Sigmoid colon (tissue), 7 donors: ENCODE measurements at places on chromosomes 6 and 20. TPM values are rescaled to one million over a fixed set of nuclear protein-coding genes. Genes with fewer than 3 reads are reported as not detected.

SAMD3 gene
- total RNA-seq = not detected

- no peak for DNase-seq
These were observed 149.9 kb downstream of the MYB start for GRCh38 chr6:135331002-135331401.

CCN6 gene
- total RNA-seq = not detected

DNA sequence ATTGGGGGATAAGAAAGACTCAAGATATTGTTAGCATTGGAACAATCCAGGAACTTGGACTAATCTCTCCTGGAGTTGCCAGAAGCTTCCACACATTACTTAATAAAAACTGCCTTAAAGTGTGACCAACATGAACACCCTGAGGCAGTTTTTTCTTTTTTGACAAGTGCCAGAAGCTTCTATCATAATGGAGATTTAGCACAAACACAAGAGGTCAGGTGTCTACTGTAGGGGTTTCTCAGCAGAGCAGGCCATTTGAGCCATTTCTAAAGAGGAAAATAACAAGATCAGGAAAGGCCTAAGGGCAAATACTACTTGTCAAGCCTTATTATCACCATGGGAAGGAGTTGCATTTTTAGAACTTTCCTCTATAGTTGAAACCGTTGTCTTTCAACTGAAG, 361.5 kb downstream of the EPM2A start:
- DNase-seq = no peak

- DNase-seq = no peak
These were observed 1.2 kb upstream of the CALHM6 start for GRCh38 chr6:116459927-116460326.

GRCh38 chr20:35059110-35059509, 33.5 kb downstream of the TRPC4AP start:
- no peak for DNase-seq

- peak; percentile 64 for DNase-seq
These were observed 15.6 kb upstream of the PRDM13 start for GRCh38 chr6:99590728-99591672.

- DNase-seq = no peak
These were observed 113.0 kb downstream of the MANEA start for GRCh38 chr6:95690328-95690727.

GRCh38 chr6:145489583-145489982, 245.7 kb downstream of the EPM2A start:
- DNase-seq = no peak

- DNase-seq = no peak
These were observed 69.7 kb upstream of the FAM83B start for GRCh38 chr6:54776891-54777290.

DNA sequence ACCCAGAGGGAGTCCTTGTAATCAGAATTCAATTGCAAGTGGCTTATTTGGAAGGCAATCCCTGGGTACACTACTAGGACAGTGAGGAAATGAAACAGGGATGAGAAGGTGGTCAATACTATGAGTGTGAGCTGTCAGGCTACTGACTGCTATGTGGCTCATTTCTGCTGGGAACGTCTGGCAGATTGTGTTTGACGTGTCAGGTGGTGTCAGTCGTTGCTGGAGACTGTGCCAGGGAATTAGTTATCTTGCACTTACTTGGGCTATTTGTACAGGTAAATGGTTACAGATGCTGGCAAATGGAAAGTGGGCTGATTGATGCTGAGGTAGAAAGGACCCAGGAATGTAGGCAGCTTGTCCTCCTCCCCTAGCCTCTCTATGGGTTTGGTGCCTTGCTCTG, 17.4 kb downstream of the CST4 start:
- no peak for DNase-seq

DNA sequence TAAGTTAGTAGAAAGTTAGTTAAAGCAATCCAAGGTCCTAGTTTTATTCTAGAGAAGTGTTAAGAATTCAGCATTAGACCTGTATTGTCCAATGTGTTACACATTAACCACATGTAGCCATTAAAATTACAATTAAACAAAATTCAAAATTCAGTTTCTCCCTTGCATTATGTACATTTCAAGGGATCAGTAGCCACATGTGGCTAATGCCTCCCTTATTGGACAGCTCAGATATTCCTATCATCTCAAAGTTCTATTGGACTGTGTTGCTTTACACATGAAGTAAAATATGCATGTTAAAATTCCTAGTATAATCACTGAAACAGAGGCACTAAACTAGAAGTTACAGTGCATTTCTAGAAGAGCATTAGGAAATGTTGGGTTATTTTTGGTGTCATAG, 107.2 kb upstream of the SCGN start:
- DNase-seq = no peak

PLTP gene
- total RNA-seq = 296 TPM

- no peak for DNase-seq
These were observed 42.7 kb upstream of the EZR start for GRCh38 chr6:158861686-158862381.

WFDC11 gene
- total RNA-seq = not detected

- no peak for DNase-seq
These were observed 56.1 kb downstream of the FILIP1 start for GRCh38 chr6:75437421-75437891.

PGC gene
- total RNA-seq = not detected

- no peak for DNase-seq
These were observed 414.3 kb downstream of the CDKAL1 start for GRCh38 chr6:20948556-20948955.

RBCK1 gene
- 77.5 TPM for total RNA-seq

NCR2 gene
- total RNA-seq = not detected

- DNase-seq = no peak
These were observed 226.0 kb upstream of the CDYL start for GRCh38 chr6:4550227-4550597.

DNA sequence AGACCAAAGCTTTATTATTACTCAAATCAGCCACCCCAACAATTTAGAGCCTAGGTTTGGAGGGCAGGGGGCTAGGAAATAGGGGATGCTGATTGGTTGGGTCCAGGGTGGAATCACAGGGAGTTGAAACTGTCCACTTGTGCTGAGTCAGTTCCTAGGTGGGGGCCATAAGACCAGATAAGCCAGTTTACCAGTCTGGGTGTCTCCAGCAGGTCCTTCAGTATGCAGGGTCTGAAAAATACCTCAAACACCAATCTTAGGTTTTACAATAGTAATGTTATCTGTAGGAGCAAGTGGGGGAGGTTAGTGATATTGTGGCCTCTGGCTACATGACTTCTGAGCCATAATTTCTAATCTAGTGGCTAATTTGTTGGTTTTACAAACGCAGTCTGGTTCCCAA, 63.2 kb downstream of the UBR2 start:
- no peak for DNase-seq

- peak; percentile 77 for DNase-seq
These were observed 70.2 kb upstream of the CD93 start for GRCh38 chr20:23156170-23156841.

NFS1 gene
- 30.1 TPM for total RNA-seq

DNA sequence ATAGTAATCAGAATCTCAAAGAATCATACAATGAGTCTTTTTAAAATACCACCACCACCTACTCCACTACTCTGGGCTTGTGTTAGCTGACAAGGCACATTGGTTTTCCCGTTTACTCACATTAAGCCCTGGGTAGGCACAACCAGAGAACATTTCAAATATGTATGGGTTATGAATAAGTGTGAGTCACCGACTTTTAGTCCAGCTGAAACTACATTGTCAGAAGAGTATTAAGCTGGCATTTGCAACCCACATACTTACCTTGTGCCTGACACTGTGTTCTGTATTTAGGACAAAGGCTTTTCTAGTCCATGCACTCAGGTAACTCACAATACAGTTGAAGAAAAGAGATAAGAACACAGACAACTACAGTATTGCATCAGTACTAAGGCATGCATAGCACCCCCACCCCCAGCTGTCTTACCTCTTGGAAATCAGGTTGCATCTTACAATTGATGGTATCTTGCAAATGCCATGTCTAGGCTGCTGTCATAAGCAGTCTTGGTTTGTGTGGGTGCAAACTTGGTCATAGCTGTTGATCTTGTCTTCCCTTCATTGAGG, 40.3 kb upstream of the AHI1 start:
- no peak for DNase-seq

DZANK1 gene
- total RNA-seq = 1.9 TPM

TRIM10 gene
- not detected for total RNA-seq

DNA sequence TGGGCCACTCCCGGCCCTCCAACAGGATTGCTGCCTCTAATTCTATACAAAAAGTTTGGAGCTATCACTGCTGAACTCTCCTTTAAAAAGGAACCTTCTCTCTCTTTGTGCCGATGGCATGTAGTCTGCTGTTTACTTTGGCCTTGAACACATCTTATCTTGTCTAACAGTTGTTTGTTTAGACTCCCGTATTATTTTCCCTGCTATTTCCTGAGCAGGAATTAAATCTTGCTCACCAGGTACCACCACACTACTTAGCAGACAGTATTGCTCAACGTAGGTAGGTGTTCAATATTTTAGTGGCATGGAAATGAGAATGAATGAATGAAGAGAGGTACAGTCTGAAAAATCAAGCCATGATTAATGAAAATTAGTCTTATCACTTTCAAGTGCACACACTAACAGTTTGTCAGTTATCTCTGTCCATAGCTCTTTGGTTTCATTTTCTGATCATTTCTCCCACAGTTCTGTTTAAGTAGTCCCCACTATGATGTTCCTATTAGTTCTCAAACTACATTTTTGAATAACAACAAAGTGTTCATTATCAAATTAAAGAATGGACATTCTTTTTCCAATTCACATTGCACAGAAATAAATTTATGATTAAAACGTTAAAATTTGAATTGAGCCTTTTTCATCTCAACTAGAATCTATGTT, 6.8 kb upstream of the HEY2 start:
- DNase-seq = no peak

- no peak for DNase-seq
These were observed 86.7 kb upstream of the KCNQ5 start for GRCh38 chr6:72535124-72535523.

LRFN2 gene
- total RNA-seq = 0.49 TPM

SASH1 gene
- total RNA-seq = 57.1 TPM

TSBP1 gene
- not detected for total RNA-seq

PTK6 gene
- total RNA-seq = not detected

DNA sequence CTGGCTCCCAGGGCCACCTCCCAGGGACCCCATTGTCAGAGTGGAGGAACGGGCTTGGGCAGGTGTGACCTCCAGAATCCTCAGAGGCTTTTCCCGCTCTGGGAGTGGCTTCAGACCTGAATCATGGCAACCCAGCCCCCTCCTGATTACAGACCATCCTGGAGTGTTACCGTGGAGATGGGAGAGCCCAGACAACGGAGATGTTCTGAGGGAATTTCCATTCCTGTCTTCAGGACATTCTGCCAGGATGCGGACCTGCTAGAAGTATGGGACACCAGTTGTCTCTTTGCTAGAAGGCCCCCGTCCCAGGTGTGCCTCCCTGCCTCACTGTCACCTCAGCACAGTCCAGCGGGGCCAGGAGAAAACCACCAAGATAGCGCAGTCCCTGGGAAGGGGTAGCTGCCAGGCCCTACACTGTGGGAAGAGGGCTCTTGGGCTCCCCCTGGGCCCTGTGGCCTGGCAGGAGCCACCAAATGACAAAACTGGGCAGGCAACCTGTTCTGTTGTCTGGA, 109.9 kb downstream of the PSMB1 start:
- no peak for DNase-seq

DNA sequence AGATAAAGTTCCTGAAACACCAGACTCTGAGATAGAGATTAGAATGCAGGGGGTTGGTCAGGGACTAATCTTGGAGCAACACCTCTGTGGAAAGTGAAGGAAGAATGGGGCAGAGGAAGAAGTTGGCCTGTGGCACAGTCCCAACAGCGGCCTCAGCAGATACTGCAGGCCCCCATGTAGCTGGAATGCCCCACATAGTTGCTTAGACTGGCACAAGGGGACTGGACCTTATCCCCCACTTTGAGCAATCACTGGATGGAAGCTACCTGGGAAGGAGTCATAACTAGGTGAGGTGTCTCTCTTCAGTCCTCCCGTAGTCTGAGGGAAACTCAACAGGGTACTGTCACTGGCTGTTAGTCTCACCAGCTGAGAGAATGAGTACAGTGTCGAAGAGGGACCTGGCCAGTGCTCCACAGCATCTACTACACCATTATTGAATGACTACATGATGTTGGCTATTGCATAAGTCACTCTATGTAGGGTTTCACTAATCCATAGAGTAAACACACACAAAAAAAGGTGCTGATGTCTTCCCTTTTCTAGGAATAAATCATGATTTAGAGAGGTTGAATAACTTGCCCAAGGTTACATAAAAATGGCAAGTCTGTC, 47.5 kb downstream of the ADGRG6 start:
- DNase-seq = no peak

FAM217A gene
- not detected for total RNA-seq

RGS19 gene
- 11.6 TPM for total RNA-seq

DNA sequence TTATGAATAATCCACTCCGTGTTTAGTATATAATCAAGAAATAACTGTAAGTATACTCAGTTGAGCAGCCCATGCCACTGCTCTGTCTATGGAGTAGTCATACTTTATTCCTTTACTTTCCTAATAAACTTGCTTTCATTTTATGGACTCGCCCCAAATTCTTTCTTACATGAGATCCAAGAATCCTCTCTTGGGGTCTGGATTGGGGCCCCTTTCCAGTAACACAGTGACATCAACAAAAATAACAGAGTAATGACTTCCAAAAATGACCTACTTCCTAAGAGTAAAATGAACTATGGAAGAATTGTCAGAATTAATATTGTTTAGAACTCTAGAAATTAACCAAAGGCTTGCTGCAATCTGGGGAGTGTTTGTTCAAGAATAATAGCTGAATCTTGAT, 8.8 kb downstream of the OR2H1 start:
- no peak for DNase-seq

- DNase-seq = no peak
These were observed 9.7 kb upstream of the SYNDIG1 start for GRCh38 chr20:24459733-24460132.

DNA sequence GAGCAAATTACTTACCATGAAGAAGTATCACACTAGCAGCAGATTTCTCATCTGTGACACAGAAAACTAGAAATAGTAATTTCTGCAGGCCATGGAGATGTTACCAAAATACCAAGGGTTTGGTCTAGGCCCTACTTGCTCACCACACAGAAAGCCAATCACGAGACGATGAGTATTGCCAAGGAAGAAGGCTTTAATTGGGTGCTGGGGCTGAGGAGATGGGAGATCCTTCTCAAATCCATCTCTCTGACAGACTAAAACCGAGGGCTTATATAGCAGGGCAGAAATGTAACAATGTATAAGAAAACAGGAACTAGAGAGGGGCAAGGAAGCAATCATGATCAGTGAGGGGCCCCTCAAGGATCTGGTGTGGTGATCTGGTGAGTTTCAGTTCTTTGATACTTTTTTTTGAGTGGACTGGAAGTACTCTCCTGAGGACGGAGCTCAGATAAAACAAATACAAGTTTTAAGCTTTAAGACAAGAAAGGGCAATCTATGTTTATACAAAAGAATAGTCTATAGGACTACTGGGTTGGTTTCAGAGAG, 40.9 kb downstream of the RNF182 start:
- DNase-seq = no peak
